ENCODE measurements at places on chromosomes 3 and 15. TPM values are rescaled to one million over a fixed set of nuclear protein-coding genes. Genes with fewer than 3 reads are reported as not detected.

AMIGO3 gene
- not detected for total RNA-seq

GOLGA8Q gene
- 0.13 TPM for total RNA-seq

KCNMB3 gene
- total RNA-seq, result 2.1 TPM

CLDN18 gene
- not detected for total RNA-seq

MITF gene
- 5.7 TPM for total RNA-seq

DNAJA4 gene
- total RNA-seq, result 0.90 TPM

CLSTN2 gene
- total RNA-seq, result 0.13 TPM

GOLGA6A gene
- not detected for total RNA-seq

TUSC7 gene
- total RNA-seq, result not detected

GRCh38 chr3:78506581-78507195, 1261.1 kb downstream of the ROBO1 start:
- no peak for DNase-seq

- DNase-seq, result no peak
Observed at GRCh38 chr3:77342027-77342426, 302.1 kb downstream of the ROBO2 start.

- no peak for DNase-seq
Observed at GRCh38 chr3:147038481-147038880, 367.9 kb downstream of the ZIC4 start.

- DNase-seq, result no peak
Observed at GRCh38 chr3:22621205-22621809, 581.8 kb upstream of the UBE2E2 start.

GRCh38 chr15:99453637-99454030, 112.2 kb upstream of the MEF2A start:
- DNase-seq, result no peak

DNA sequence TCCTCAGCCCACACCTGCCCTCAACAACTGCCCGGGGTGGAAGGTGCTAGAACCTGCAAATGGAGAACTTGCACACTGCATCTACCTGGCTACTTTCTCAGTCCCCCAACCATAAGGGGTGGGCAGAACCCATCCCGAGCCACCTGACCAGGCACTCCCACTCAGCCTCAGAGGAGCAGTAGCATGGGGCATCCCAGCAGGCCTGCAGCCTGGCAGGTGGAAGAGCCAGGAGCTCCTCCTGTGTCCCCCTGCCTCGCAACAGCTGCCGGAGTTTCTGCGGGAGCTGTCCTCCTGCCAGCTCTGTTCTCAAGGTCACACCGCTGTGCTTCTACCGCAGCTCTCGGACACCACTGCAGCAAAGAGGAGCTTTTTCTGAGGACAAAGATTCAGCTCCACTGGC, 27.5 kb downstream of the RAB6B start:
- DNase-seq, result no peak

DNA sequence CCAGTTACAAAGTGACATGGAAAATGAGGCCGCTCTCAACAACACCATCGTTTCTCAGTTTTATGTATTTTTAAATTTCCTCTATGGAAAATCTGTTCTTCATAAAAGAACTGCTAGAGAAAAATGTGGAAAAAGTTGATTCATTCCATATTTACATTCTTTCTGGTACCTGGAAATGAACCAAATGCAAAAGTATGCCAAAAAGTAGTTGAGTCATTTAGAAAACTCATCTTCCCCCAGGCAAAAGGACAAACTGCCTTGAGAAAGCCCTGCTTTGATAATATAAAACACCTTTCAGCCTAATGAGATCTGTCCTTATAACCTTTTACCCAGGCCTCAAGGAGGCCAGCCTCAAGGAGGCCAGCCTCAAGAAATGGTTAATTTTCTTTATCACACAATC, 283.0 kb upstream of the VEPH1 start:
- DNase-seq, result peak; percentile 15

DNA sequence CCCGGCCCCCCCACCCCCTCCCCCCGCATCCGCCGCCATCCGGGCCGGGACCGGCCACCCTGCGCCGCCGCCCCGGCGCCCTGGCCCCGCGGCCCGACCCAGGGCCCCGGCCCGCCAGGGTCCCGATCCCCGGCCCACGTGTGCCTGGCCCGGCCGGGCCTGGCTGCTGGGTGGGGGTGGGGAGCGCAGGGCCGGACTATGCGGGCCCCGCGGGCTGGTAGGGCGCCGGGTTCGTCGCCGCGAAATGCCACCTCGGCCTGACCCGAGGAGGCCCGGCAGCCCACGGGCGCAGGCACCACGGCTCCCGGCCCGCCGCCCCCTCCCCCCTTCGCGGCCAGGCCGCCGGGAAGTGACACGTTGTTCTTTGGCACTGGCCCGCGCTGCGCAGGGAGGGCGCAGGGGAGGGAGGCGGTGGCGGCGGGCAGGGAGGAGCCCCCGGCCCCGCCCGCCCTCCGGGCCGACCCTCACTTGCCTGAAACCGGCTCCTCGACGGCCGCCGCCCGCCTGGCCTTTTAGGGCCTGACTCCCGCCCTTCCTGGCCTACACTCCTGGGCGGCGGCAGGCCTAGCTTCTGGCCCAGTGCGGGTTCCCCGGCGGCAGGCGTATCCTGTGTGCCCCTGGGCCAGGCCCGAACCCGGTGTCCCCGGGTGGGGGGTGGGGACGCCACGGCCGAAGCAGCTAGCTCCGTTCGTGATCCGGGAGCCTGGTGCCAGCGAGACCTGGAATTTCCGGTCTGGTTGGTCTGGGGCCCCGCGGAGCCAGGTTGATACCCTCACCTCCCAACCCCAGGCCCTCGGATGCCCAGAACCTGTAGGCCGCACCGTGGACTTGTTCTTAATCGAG, 515 bp downstream of the EIF4G1 start:
- DNase-seq, result peak; percentile 90

DNA sequence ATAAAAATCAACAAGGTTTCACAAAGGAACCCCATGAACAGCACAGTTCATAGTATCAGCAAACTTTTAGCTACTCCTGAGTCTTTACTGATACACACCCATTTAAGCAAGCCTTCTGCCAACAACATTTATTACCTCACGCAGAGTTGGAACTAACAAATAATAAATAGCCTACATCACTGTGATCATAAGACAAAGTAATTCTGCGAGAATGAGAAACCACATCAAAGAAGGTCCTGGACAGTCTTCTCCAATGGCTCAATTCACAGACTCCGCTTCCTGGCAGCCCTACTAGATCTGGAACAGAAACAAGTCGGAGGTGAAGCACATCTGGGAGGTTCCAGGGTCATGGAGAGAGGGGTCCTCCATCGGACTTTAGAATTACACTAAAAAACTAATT, 37.0 kb downstream of the LDHAL6B start:
- DNase-seq, result no peak

GRCh38 chr3:71425491-71426071, 157.9 kb downstream of the FOXP1 start:
- no peak for DNase-seq

DNA sequence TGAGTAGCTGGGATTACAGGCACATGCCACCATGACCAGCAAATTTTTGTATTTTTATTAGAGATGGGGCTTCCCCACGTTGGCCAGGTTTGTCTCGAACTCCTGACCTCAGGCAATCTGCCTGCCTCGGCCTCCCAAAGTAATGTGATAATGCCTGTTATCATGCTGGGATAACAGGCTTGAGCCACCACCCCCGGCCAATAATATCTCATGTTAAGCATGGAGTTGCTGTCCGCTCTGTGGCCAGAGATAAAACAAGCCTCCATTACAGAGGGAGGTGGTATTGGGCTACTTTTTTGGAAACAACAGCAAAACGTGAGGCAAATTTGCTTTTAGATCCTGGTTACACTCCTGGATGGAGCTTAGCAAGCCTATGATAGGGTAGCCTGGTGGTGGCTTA, 32.9 kb upstream of the ALG1L2 start:
- DNase-seq, result no peak

DNA sequence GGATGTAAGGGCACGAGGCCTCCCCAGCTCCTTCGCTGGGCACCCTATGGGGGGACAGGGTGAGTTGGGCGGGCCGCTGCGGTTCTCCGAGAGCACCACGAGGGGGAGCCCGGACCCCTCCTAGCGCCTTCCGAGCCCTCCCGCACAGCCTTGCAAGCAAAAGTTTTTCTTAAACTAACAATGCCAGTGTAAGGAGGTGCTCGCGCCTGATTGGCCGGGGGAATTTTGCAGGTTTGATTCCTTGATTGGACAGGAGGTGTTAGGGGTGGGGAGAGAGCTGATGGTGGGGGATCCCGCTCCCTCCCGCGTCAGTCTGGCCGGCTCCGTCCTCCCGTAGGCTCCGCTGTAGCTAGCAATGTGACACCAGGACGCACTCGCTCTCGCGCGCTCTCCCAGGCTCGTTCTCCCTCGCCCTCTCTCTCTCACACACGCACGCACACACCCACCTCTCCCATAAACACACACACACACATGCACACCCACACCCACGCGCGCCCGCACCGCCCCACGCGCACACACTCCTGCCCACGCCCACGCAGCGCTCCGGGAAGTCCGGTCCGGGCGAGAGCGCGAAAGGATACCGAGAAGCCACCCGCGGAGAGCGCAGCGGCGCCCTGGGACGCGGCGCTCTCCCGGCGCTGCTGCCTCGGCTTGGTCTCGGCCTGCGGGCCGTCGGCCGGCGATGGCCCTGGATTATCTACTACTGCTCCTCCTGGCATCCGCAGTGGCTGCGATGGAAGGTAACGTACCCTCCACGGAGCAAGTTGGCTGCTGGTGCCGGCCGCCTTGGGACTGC, at the start of gene EPHB1:
EPHB1 (plus strand) TSS at position 311 of the 796 bp plus-strand sequence.
- DNase-seq, result peak; percentile 97

DNA sequence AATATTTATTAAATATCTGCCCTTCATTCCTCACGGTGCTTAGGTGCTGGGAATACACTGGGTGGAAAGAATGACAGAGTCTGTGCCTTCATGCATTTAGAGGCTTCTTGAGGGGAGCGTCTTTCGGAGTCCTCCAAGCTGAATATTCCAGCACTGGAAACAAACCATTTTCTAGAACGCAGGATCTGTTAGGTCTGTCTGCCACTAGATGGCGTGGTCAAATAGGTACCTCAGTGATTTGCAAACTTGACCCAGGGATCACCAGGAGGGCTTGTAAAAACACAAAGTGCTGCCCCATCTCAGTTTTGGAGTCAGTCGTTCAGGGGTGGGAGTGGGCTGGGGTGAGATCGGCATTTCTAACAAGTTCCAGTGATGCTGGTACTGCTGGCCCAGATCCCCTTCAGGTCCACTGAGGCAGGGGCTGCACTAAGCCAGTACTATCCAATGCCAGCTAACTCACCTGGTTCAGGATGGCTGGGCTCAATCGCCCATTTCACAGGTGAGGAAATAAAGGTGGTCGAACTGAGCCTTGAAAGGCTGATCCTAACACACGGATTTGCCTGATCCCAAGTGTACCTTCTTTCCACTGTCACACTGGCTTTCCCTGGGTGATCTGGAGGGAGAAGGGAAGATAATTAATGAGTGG, 14.8 kb downstream of the ARNT2 start:
- peak; percentile 17 for DNase-seq

DNA sequence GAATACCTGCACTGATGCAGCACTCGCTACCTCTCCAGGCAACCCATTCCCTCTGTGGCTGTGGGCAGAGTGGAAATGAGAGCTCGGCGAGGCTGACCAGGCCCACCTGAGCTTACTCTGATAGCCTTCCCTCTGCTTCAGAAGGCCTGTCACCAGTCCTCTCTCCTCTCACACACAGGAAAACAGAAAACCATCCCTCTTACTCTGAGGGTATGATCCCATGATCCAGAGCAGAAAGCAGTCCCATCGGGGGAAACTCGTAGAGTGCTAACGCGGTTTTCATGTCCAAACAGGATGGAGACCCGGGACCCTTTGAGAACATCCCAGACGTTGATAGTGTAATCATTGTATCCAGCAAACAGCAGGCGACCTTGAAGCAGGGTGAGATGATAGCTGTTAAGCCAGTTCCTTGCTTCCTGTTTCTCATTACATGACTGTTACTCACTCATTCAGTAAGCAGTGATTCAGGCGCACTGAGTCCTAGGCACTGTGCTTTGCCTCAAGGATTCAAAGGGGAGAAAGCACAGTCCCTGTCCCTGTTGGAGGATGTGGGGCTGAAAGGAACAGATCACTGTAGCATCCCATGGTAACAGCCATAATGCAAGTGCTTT, 11.8 kb upstream of the BCL2L10 start:
- DNase-seq, result peak; percentile 93

DNA sequence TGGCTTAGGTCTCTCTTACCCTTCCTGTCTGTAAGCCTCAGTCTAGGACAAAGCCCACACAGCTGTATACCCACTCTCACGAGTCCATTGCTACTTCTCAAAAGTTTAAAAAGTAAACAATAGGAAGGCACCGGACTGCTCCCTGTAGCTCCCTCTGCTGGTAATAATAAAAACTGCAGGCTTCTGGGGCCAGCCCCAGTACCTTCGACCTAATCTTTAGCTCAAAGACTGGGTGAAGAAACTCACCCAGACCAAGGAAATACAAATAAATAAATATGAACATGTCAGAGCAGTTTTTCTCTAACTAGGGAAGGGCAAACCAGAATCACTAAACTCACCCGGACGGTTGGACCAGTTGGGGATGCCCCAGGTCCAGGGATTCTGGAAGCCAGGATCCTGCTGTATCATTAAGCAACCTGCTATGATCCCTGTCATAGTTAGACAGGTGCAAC, 5.0 kb downstream of the FAM219B start:
- DNase-seq, result peak; percentile 56

Measured in dermis microvascular lymphatic vessel endothelial cell (primary cell).